ENCODE measurements at places on chromosomes 5 and 9.

- no peak for DNase-seq
These were observed 37.4 kb downstream of the CCDC125 start for GRCh38 chr5:69295088-69295754.

DNA sequence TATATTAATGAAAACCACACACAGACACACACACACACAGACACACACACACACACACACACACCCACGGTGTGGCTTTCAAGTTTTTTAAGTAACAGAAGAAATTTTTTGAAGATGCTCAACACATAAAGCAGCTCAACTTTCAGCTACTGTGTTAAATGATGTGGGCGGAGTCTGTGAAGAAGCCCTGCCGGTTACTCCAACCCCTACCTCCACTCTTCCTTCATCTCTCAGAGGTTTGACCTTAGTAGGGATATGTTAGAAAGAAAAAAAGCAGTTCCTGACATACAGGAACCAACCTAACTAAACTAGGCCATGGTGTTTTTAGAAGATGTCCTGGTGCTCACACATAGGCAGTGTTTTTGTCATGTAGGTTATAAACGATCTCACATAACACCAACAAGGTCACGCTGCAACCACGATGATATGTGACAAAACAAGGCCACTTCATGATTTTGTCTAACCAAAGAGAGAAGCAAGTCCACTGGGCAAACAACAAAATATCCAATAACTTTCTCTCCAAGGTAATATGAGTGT is 112.8 kb downstream of the EMB start:
- no peak for DNase-seq

DNA sequence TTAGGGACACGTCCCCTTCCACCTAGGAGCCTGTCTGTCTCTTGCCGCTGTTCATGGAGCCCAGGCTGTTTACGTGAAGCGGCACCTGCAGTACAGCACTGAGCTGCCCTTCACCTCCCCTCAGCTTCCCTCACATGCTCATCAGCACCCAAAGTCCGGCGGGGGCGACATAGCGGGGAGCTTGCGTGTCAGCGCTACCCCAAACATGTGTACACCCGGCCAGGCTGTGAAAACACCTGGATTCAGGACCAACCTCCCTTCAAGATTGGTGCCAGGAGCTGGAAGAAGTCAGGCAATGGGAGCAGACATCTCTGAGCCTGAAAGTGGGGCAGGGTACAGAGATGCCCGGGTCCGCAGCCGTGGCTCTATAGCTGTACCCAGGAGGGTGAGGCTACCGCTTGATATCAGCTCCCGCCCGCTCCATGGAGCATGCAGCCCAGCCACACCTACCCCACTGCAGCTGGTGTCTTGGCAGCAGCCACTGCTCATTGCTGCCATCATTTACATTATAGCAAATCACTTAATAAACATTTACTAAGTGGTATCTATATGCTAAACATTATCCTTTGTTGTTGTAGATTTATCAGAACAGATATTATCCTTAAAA is 712.1 kb downstream of the CDH9 start:
- DNase-seq = no peak

DNA sequence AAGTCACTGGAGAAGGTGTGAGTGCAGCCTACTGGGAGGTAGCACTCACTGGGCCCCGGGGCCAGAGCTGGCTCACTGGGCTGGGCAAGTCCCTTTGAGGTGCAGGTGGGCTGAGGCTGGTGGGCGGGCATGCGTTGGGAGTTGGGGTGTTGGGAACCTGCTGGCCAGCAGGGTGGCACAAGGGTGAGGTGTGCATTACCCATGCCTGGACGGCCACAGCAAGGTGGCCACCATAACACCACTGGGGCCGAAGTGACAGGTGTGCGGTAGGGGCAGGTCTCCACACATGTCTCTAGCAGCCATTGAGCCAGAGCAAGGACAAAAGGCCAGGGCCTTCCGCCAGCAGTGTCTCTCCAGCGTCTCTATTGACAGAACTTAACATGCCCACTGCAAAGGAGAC is 22.6 kb downstream of the PRRT1B start:
- DNase-seq = no peak

- no peak for DNase-seq
These were observed 22.3 kb downstream of the FABP6 start for GRCh38 chr5:160251406-160252155.

- DNase-seq = no peak
These were observed 49.4 kb upstream of the CDH9 start for GRCh38 chr5:27087747-27088146.

DNA sequence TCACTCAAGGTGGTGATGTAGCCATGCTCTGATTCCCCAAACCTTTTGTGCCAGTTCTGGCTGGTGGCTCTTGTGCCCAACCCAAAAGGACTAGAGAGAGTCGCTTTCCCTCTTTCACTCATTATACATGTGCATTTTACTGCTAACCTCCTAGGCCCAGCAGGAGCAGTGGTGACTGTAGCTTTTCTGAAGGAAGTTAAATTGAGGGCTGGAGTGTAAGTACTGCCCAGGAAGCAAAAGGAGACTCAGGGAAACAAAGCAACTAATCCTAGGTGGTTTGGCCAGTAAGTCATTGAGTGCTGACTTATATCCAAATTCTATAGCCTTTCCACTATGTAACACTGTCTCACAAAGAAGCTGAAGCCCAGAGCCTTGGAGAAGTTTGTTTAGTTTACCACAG is 194.4 kb upstream of the ZNF462 start:
- no peak for DNase-seq

GRCh38 chr5:14328144-14328543 is 185.0 kb downstream of the TRIO start:
- DNase-seq = no peak

- DNase-seq = no peak
These were observed 376.4 kb downstream of the OSTF1 start for GRCh38 chr9:75464726-75465125.

DNA sequence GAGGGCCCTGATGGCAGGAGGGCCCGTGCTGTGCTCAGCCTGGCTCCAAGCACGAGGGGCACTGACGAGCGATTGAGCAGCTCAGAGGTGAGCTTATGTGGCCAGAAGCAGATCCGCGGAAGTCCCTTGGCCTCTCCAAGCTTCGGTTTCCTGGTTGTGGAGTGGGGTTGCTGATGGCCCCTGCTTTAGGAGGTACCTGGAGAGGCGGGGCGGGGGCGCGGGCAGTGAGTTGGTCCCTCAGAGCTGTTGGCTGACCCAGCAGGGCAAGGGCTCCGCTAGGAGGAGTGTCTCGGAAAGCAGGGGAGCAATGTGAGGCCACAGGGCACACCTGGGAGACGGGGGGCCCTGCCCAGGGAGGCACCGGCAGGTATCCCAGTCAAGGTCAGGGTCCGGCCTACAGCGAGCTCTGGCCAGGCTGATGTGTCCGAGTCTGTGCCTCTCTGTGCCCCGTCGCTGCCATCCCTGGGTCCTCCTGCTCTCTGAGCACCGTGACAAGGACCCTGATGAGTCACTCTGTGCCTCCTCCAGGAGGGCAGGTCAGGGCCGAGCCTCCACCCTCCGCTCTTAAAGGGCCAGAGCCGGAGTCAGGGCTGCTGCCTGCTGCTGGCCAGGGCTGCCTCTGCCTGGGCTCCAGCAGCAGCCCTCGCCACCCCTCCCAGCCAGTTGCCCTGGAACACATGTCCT is 14.8 kb downstream of the NCS1 start:
- no peak for DNase-seq

- no peak for DNase-seq
These were observed 121.6 kb downstream of the FBXL17 start for GRCh38 chr5:108260117-108260857.

- no peak for DNase-seq
These were observed 406.6 kb downstream of the CTNND2 start for GRCh38 chr5:11497651-11498050.

- DNase-seq = no peak
These were observed 8.5 kb downstream of the GRHPR start for GRCh38 chr9:37430841-37431597.

DNA sequence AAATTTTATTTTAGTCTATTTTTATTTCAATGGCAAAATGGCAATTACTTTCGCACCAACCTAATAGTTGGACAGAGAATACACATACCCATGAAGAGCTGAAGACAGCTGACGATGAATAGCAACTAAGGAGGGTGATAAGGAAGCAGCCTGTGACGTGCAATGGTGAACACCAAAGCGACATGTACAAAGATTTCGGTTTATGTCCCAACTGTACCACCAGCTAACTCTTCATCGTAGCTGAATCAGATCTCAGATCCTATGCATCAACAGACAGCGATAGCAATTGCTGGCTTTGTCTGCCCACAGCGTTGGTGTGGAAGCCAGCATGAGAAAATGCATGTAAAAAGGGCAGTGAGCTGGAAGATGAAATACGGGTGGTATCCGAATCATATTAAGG is 130.6 kb upstream of the ANKH start:
- no peak for DNase-seq

DNA sequence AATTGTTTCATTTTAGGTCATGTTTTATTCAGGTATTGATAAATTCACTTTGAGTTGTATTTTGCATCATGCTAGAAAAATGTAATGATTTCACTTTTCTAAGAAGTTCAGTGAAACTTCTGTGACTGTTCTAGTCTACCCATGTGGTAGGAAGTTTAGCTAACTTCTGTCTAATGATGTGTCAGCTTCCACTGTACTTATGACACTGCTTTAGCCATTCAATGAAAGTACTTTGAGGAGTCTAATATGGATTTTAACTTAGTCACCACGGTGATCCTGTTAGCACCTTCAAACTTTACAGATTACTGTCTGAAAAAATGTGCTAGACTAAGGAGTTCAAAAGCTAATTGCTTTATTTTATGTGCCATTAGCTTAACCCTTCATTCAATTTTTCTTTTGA is 1510.5 kb upstream of the CDH9 start:
- no peak for DNase-seq

GRCh38 chr9:69122549-69123141 is 51.4 kb upstream of the TJP2 start:
- DNase-seq = no peak

- no peak for DNase-seq
These were observed 16.0 kb upstream of the PUM3 start for GRCh38 chr9:2859776-2860379.

DNA sequence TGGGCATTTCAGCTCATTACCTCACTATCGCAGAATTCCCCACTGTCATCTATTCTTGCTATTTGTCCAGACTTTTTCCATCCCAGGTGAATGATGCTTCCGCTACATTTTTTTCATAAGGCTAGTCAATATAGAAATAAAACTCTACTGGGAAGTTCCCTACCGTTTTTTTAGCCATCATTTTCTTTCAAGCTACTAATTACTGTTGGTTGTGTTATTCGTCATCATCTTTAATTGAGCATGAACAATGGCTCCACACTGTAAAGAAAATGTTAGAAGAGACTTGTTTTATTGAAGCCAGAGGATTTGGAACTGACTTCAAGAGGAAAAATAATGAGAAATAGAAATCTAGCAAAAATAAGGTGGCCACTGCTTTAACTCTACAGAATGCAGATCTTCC is 265.0 kb downstream of the ZNF608 start:
- no peak for DNase-seq

DNA sequence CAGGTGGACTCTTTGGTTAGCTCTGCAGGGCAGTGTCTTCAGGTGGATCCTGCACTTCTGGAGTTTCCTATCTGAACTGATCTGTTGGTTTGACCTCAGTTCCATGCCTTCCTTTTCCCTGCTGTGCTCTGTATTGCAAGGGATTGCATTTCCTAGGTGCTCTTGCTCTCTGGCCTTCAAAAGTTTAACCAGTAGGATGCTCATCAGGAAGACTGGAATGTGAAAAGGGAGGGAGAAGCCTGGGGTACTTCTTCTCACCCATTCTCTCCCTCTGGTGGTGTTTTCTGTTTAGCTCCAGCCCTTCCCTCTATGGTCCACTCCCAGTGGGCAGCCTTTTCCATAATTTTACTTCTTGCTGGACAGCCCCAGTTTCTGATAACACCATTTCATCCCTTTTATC is 78.5 kb downstream of the ZNF618 start:
- DNase-seq = no peak

DNA sequence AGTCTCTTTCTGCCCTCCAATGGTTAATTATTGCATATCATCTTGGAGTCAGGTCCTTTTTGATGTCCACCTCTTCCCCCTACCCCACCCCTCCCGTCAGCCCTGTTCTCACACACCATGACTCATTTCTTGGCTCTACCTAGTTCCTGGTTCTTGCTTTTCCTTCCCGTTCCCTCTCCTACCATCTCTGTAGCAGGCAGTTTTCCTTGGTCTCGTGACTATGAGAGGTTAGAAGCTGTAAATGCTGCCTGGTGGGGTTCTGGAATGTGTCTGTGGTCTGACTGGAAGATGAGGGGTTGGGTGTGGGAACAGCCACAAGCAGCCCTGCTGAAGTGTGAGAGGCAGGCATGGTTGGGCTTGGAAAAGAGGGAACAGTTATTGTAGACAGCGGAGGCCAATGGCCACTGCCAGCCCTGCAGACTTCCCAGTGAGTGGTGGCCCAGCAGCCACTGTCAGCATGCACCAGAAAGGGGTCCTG is 18.2 kb downstream of the SLC22A5 start:
- DNase-seq = peak; percentile 95

GRCh38 chr9:89886281-89886700 is 281.5 kb downstream of the GADD45G start:
- DNase-seq = no peak

DNA sequence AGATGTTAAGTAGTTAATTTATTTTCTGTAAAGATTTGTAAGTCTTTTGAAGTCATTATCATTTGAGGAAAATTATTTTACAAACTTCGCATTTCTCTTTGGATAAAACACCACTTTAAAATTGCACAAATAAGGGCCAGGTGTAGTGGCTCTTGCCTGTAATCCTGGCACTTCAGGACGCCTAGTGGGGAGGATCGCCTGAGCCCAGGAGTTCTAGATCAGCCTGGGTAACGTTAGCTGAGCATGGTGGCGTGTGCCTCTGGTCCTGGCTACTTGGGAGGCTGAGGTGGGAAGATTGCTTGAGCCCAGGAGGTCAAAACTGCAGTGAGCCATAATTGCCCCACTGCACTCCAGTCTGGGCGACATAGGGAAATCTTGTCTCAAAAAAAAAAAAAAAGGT is 185.5 kb downstream of the KDM4C start:
- DNase-seq = no peak

- DNase-seq = no peak
These were observed 32.2 kb upstream of the PAX5 start for GRCh38 chr9:37066139-37066725.
